CD4-positive, alpha-beta T cell (primary cell): ENCODE measurements at places on chromosomes 4 and X. TPM values are rescaled to one million over a fixed set of nuclear protein-coding genes. Genes with fewer than 3 reads are reported as not detected.

Gene TMPRSS11B
- not detected for total RNA-seq

Gene SPANXB1
- not detected for total RNA-seq

Gene NSDHL
- total RNA-seq = 2.7 TPM

Gene SLC9A7
- 3.2 TPM for total RNA-seq

Gene DRD5
- total RNA-seq = not detected

Gene RAB9B
- total RNA-seq = 0.11 TPM

GRCh38 chr4:25092139-25092538 lies 61.4 kb upstream of the LGI2 start:
- peaks cover 14% of the 10 kb centered on the region for H3K27me3 ChIP-seq
- no peak overlapping the region for H3K27ac ChIP-seq
- DNase-seq = no peak
- no peaks in the 10 kb centered on the region for H3K36me3 ChIP-seq
- H3K4me1 ChIP-seq = peaks cover 9% of the 10 kb centered on the region
- no peak overlapping the region for H3K4me3 ChIP-seq

GRCh38 chrX:340641-341423 lies 22.2 kb upstream of the GTPBP6 start:
- no peak for DNase-seq
- peaks cover 8% of the 10 kb centered on the region for H3K36me3 ChIP-seq
- no peak overlapping the region for H3K4me3 ChIP-seq
- no peaks in the 10 kb centered on the region for H3K27me3 ChIP-seq

DNA sequence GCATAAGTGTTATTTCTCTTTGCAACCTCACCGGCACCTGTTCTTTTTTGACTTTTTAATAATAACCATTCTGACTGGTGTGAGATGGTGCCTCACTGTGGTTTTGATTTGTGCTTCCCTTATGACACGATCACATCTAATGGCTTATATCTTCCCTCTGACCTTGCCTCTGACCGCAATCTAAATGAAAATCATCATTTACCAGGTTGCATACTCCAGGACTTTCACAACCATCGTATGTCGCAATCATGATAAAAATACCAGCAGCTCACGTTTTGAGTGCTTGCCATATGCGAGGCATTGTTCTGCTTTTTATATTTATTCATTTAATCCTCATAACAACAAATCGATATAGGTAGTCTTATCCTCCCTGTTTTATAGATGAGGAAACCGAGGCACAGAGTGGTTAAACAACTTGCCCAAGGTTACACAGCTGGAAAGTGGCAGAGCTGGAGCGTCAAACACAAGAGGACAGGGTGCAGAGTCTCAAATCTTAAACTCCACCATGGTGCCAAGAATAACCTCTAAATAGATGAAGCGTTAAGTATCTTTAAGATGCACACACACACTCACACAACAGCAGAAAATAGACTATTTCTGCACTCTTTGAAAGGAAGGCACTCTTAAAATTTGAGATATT lies 102.2 kb downstream of the SEL1L3 start:
- H3K36me3 ChIP-seq = peaks cover 84% of the 10 kb centered on the region
- no peak for DNase-seq
- H3K4me3 ChIP-seq = no peak overlapping the region

GRCh38 chrX:154661899-154662298 lies 8.5 kb upstream of the CTAG2 start:
- no peak overlapping the region for H3K4me3 ChIP-seq
- DNase-seq = no peak
- no peaks in the 10 kb centered on the region for H3K4me1 ChIP-seq
- no peak overlapping the region for H3K27ac ChIP-seq
- H3K36me3 ChIP-seq = no peaks in the 10 kb centered on the region

GRCh38 chr4:180634306-180634705 lies 1608.9 kb upstream of the TENM3 start:
- no peak overlapping the region for H3K4me3 ChIP-seq
- H3K4me1 ChIP-seq = no peaks in the 10 kb centered on the region
- no peaks in the 10 kb centered on the region for H3K36me3 ChIP-seq
- no peaks in the 10 kb centered on the region for H3K27me3 ChIP-seq
- H3K27ac ChIP-seq = no peak overlapping the region
- DNase-seq = no peak

DNA sequence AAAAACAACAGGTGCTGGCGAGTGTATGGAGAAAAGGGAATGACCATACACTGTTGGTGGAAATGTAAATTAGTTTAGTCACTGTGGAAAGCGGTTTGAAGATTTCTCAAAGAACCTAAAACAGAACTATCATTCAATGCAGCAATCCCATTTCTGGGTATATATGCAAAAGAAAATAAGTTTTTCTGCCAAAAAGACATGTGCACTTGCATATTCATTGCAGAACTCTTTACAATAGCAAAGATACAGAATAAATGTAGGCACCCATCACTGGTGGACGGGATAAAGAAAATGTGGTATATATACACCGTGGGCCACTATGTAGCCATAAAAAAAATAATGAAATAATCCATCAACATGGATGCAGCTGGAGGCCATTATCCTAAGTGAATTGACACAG lies 105.1 kb upstream of the FSTL5 start:
- no peaks in the 10 kb centered on the region for H3K4me1 ChIP-seq
- H3K4me3 ChIP-seq = no peak overlapping the region
- no peaks in the 10 kb centered on the region for H3K36me3 ChIP-seq
- H3K27ac ChIP-seq = no peak overlapping the region
- H3K27me3 ChIP-seq = no peaks in the 10 kb centered on the region
- no peak for DNase-seq

DNA sequence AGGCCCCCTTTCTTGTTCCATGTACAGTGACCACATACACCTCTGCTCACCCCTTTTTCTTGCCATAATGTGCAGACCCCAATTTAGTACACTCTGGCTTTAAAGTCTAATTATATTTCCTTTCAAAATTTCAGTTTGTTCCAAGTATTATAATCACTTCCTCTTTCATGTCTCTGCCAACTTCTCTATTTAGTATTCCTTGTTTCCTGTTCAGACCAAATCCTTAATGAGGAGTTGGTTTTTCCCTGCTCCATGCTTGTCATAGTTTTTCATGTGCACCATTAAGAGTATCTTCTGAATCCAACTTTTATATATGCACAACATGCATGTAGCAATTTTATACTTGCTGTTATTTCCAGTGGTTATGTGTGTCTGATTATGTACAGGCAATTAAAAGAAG lies 32.3 kb downstream of the USP53 start:
- no peak overlapping the region for H3K27ac ChIP-seq
- peaks cover 24% of the 10 kb centered on the region for H3K36me3 ChIP-seq
- DNase-seq = no peak
- H3K27me3 ChIP-seq = no peaks in the 10 kb centered on the region

DNA sequence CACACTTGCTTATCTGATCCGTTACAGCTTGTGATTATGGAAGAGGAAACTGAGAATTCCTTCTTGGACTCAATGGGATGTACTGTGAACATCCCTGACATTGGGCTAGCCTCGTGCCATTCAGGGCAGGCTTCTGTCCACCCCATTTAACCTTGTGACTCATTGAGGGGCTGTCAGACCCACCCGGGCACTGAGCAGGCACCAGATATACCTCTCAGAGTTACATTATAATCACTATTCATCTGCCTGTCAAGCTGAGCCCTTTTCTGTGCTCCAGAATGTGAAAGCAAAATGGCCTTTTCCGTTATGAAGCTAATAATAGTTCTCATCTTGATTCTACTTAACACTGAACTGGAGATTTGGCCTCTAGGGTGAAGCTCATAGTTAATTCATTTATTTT lies 170.6 kb upstream of the SCML1 start:
- DNase-seq = no peak
- no peaks in the 10 kb centered on the region for H3K4me1 ChIP-seq
- H3K4me3 ChIP-seq = no peak overlapping the region
- H3K27me3 ChIP-seq = no peaks in the 10 kb centered on the region
- H3K27ac ChIP-seq = no peak overlapping the region

DNA sequence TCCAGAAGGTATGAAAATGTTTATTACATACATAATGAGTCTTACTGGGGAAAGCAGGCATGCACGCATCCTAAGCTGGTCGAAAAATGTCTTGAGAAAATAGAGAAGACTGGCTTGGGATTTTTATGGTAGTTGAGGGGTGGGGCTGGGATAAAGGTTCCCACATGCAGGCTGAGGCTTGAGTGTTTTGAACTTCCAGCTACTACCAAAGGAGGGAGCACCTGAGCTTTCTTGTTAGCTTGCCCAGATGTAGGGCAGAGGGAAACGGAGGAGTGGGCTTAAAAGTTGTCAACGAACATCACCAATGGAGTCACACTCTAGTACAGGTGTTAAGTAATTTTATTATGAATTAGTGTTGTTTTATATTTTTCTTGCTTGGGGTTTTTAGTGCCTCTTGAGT lies 39.6 kb upstream of the SRPX start:
- H3K4me3 ChIP-seq = no peak overlapping the region
- no peaks in the 10 kb centered on the region for H3K4me1 ChIP-seq
- H3K27me3 ChIP-seq = no peaks in the 10 kb centered on the region
- H3K27ac ChIP-seq = no peak overlapping the region

GRCh38 chr4:76430519-76431388 lies 4.3 kb upstream of the SHROOM3 start:
- no peaks in the 10 kb centered on the region for H3K36me3 ChIP-seq
- DNase-seq = no peak
- H3K27me3 ChIP-seq = peaks cover 8% of the 10 kb centered on the region
- H3K27ac ChIP-seq = no peak overlapping the region
- H3K4me3 ChIP-seq = no peak overlapping the region
- peaks cover 3% of the 10 kb centered on the region for H3K4me1 ChIP-seq

GRCh38 chrX:107508925-107509324 lies 59.5 kb downstream of the FRMPD3 start:
- DNase-seq = no peak
- peaks cover 7% of the 10 kb centered on the region for H3K4me1 ChIP-seq
- no peaks in the 10 kb centered on the region for H3K36me3 ChIP-seq
- H3K27ac ChIP-seq = no peak overlapping the region

- no peak for DNase-seq
- no peak overlapping the region for H3K27ac ChIP-seq
- no peak overlapping the region for H3K4me3 ChIP-seq
- H3K27me3 ChIP-seq = no peaks in the 10 kb centered on the region
- H3K36me3 ChIP-seq = no peaks in the 10 kb centered on the region
Measured at GRCh38 chr4:21226637-21227538, 526.6 kb downstream of the PACRGL start.

GRCh38 chr4:55545641-55546505 lies 836 bp downstream of the CLOCK start:
- H3K4me1 ChIP-seq = peaks cover 5% of the 10 kb centered on the region
- no peak for DNase-seq
- peak overlapping the region; percentile 72 for H3K27ac ChIP-seq

DNA sequence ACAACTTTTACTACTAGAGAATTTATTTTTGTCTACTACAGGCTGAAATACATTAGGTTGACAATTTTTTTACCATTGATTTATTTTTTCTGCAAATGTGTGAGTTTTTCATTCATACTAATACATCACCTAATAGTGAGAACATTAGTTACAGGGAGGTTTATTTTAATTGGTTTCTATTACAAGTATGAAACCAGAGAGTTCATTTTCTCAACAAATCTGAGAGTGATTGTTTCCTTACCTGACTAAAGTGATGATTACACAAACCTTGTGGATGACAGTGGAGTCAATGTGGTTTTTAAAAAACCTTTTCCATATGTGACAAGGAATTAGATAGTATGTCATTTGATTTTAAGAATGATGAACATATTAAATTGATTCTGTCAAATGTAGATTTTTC lies 227.4 kb downstream of the PALLD start:
- H3K27me3 ChIP-seq = no peaks in the 10 kb centered on the region
- no peaks in the 10 kb centered on the region for H3K4me1 ChIP-seq
- DNase-seq = no peak
- no peak overlapping the region for H3K27ac ChIP-seq
- no peaks in the 10 kb centered on the region for H3K36me3 ChIP-seq
